ENCODE measurements at places on chromosomes 2 and 18.

DNA sequence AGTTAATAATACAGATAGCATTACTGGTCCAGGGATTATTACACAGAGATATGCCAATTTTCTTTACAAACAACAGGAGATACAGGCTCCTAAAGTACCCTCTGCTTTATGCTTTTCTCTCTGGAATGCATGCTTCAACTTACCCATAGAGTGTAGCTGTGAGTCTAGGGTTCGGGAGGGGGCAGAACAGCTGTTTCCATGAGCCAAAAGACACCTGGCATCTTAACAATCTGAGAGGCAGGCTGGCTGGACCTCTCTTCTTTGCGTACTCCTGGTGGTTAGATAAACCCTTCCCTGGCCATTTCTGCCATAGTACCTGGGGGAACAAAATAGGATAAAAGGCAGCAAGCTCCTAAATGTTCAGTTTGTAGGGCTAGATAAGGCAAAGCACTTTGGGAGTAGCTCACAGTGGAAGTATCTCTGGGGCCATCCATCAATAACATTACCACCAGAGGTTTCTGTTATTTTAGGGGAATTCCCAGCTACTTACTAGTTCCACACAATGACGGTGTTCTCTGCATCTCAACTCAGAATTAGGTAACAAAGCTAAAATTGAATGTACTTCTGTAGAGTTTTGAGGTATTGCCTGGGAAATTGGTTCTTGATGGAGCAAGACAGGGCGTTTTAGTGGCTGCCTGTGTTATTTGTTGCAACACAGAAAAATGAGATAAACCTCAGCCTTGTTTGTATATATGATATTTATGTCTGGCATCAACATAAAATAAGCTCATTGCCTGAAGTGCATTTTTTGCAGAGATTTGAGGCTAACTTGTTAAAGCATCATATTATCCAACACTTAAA lies 6.2 kb upstream of the CCDC85A start:
- DNase-seq = no peak

DNA sequence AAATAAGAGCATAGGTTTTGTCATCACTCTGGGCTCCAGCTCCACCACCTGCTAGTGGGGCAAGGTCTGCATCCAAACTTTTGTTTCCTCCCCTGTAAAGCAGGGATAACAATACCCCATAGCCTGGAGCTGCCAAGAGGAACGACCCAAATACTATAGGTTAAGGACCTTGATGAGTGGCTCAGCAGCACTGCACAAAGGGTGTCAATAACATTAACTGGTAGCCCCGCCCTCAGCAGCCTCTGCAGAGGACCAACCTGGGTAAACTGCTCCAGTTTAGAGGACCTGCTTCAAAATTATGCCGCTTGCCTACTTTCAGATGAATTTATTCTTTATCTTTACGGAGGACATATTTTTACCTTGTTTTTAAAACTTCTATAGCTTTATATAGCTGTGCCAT lies 65.8 kb upstream of the RIOK3 start:
- no peak for DNase-seq

- no peak for DNase-seq
These were observed 8.7 kb upstream of the CHMP1B start for GRCh38 chr18:11842562-11842961.

- no peak for DNase-seq
These were observed 75.4 kb downstream of the EPC2 start for GRCh38 chr2:148719941-148720436.

- DNase-seq = no peak
These were observed 151.4 kb upstream of the FIGN start for GRCh38 chr2:163887182-163887581.

- DNase-seq = no peak
These were observed 180.6 kb downstream of the RDH14 start for GRCh38 chr2:18379870-18380269.

DNA sequence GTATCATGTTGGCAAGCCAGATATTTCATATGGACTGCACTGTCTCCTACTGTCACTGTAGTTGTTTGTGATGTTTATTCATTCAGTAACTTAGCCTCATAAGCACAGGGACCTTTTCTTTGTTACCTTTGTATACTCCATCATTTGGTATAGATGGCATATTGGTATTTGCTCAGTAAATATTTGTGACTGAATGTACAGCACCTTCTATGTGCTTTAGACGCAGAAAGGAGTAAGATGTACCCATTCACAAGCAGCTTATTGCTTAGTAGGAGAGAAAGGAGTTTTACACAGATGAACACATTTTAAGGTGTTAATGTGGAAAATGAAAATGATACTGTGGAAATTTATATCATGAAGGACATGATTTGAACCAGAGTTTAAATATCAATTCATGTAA lies 12.0 kb downstream of the EPC2 start:
- no peak for DNase-seq

DNA sequence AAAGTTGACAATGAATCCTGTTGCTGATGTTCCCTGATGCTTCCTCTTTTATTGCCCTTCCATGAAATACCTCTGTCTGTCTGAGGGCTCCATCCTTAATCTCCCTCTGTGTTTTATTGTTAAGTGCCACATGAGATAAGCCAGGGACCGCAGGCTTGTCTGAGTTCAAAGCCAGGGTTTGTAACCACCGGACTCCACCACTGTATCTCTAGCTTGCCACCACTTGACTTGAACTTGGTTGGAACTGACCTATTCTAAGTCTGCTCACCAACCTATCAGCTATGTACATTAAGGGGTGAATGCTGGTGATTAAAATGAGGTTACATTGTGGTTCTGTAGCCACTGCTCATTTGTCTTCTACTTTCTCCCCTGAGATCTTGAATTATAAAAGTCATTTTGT lies 328.5 kb upstream of the ZEB2 start:
- no peak for DNase-seq

DNA sequence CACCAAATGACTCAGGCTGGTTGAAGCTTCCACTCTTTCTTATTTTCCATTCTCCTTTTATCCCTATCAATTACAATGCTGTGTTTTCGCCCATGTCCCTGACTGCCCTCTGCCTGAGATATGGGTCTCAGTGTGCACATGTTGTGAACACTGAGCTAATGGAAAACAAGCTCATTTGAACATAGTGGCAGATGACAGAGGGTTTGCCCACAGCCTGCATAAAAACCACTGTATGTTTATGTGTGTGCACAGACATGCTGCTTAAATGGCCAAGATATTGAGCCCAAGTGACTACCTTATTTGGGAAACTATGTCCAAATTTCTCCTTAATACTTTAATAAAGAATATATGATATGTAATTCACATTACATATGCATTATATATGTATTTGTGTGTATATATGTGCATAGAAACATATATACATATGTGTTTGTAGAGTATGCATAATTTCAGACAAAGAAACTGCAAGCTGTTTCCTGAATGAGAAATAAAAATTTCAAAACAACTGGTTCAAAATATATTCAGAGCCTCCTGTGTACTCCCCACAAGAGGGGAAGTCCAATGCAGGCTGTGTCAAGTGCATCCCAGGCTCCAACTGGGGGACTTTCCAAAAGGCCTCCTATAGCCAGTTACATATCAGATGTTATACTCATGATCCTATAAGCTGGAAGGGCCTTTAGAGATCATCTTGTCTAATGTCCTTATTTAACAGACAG lies 92.7 kb upstream of the CD302 start:
- no peak for DNase-seq

GRCh38 chr2:31266804-31267203 lies 32.9 kb downstream of the EHD3 start:
- DNase-seq = no peak

DNA sequence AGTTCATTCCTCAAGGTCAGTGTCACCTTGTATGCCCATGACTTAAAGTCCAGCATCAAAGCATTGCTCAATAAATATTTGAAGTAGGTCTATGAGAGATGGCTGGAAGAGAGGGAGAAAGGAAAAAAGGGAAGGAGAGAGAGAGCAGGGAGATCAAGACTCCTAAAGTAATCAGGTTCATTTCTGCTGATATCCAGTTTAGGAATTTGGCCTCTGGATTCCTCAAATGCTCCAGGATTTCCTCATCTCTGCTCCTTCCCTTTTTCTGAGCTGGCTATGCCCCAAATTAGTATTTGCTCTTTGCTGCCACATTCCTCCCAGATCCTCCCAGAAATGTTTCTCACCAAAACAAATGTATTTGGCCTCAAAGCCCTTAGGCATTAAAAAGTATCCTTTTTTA lies 739.4 kb upstream of the CHAC2 start:
- DNase-seq = no peak

DNA sequence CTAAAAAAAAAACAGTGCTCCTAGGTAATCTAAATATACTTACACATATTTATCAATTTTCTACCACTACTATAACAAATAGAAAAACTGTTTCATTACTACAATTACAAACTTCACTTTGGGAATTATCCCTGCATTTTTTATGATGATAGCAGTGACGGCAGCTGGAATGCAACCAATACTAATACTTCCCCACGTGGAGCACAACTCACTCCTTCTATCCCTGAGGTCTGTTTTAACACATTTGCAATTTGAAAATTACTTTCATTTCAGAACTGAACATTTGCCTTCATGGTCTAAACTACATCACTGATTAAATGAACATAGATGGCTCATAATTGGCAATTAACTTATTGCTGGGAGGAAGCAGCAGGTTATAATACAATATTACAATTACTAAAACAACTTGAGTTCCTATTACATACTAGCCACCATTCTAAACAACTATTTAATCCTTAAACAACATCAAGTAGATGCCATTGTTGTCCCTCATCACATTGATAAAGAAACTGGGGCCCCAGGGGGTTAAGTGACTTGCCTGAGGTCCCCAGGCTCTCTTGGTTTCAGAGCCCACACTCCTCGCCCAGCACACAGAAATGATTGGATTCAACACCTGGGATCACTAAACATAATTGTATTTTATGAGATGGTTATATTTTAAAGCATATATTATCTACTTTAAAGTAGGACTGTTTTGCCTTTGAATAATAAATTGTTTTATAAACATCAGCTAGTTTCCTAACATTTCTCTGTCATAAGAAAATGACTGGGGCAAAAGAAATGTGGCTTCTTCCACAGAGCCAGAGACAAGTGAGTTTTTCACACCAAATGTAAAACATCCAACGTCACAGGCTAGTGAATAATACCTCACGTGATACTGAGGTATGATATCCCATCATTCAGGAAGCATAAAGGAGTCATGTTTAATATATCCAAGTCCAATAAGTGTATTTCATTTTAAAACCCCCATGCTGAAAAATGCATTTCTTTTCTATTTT lies 6.2 kb downstream of the COLEC12 start:
- no peak for DNase-seq

- no peak for DNase-seq
These were observed 997 bp upstream of the DRC1 start for GRCh38 chr2:26400723-26401122.

GRCh38 chr2:204468746-204469429 lies 76.4 kb upstream of the PARD3B start:
- DNase-seq = no peak

- DNase-seq = no peak
These were observed 146.2 kb upstream of the ITGA4 start for GRCh38 chr2:181310967-181311366.

DNA sequence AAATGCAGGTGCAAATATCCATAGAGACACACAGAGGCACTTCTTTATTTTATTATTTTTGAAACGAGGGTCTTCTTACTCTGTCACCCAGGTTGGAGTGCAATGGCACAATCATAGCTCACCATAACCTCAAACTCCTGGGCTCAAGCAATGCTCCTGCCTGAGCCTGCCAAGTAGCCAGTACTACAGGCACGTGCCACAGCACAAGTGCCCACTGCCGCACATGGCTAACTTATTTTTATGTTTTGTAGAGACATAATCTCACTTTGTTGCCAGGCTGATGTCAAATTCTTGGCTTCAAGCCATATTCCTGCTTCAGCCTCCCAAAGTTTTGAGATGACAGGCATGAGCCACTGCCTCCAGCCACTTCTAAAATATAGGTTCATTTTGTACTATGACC lies 537.6 kb downstream of the THSD7B start:
- no peak for DNase-seq

GRCh38 chr2:193461431-193461934 lies 1266.8 kb upstream of the TMEFF2 start:
- DNase-seq = no peak

DNA sequence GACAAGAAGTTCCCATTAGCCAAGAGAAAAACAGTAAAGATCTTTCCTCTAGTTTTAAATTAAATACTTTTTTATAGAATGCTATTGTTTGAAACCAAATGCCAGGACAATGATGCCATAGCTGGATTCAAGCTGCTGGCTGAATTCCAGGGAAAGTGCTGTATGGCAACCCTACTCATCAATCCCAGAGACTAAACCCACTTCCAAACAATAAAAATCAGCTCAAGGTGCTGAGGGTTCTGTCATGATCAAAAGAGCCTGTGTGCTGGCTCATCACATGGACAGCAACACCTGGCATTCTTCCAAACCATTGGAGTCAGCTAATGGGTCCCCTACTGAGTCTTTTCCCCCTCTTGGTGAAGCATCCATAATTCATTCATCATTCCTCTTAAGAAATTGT lies 53.7 kb upstream of the PARD3B start:
- no peak for DNase-seq

DNA sequence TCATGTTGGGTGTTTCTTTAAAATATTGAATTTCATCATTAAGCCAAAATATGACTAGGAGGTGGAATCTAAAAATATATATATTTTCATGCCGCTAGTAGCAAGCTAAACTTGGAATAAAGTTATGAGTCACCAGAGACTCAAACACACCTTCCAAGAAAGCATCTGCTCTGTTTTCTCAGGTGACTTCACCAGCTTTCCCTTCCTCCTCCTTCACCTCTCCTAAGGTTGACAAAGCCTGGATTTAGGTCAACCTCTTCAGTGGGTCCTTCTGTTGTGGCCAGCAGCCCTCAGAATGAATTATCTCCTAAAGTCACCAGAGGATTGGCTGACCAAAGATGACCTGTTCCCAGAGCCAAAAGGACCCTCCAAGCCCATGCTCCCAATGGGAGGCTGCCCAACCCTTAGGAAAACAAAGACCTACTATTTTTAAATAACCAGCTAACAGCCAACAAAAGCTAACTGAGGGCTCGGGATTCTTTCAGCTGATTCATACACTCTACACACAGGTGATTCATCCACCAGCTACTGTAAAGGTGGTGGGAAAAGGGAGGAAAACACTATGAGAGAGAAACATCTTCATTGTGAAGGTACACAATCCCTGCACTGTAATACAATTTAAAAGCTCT lies 113.9 kb downstream of the MYO5B start:
- no peak for DNase-seq

GRCh38 chr2:12442476-12442847 lies 274.3 kb upstream of the TRIB2 start:
- DNase-seq = no peak
